Fibroblast of skin of left biceps (primary cell): ENCODE measurements at places on chromosomes 12 and 14.

- DNase-seq: no peak
Measured at GRCh38 chr12:99769396-99769980, 121.9 kb downstream of the GARIN6 start.

DNA sequence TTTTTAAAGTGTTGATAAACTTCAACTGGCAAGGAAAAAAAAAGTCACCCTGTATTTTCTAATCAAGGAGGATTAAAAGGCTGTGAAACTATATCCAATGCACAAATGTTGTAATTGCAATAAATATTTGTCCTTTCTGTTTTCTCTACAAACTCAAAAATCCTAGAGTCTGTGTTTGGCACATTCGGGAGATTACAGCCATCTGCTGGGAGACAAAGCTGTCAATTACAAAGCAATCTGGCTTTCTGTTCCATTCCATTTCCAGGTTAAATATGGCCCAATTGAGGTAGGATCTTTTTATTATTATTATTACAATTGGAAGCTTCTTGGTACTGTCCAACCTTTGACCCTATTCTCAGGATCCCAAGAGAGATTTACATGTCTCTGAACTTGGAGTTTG is 295.9 kb downstream of the DIO2 start:
- no peak for DNase-seq

- no peak for DNase-seq
Measured at GRCh38 chr14:44756554-44756953, 205.2 kb downstream of the KLHL28 start.

DNA sequence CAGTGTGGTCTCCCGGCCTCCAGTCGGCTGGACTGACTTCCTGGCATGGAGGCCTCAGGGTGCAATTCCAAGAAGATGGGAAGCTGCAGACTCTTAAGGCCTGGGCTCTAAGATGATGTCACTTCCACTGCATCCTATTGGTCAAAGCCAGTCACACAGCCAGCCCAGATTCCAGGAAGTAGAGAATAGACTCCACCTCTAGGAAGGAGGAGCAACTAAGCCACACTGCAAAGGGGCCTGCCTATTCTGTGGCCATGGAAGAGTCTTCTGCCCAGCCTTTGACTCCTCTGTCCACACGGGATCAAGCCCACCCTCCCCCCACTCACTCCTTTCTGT is 103.9 kb upstream of the RFLNA start:
- no peak for DNase-seq

GRCh38 chr12:89225808-89226411 is 126.4 kb downstream of the DUSP6 start:
- DNase-seq: peak; percentile 54

- DNase-seq: no peak
Measured at GRCh38 chr12:90299121-90299520, 590.5 kb upstream of the ATP2B1 start.

- DNase-seq: no peak
Measured at GRCh38 chr14:64826845-64827244, 52.9 kb downstream of the SPTB start.

GRCh38 chr12:80415466-80415865 is 28.6 kb upstream of the PTPRQ start:
- DNase-seq: no peak

DNA sequence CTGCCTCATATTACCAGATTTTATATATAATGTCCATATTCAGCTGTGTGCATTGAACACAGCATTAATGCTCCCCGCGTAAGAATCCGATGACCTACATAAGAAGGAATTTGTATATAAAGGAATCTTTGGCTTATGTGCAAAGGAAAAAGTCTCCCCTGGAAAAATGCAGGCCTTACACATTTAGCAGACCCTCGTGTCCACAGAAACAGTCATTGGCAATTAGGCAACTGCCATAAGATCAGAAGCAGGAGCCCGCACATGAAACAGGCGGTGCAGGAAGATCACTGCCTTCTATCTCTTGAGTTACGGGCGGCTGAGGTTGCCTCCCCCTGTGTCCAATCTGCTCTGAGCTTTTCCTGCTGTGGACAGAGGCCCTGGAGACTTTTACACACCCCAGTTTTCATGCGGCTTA is 63.2 kb upstream of the RFX4 start:
- DNase-seq: peak; percentile 68

GRCh38 chr14:37036669-37037341 is 135.6 kb downstream of the SLC25A21 start:
- no peak for DNase-seq

DNA sequence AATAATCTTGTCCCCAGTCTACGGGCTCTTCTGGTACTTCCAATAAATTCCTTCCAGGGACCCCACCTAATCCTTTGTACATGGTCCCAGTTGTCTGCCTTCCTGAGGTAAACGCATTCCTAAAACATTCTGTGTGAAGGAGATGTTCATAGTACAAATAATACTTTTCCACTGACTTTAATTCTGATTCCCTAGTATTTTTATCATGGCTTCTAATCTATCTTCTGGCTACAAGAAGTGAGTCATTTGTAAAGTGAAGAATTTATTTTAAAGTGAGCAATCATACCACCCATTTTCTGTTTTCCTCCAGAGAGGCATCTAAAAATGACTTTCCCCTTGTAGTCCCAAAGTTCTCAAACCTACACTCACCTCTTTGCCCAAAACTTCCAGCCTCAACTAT is 65.9 kb upstream of the NUDT4 start:
- no peak for DNase-seq

- no peak for DNase-seq
Measured at GRCh38 chr12:52496054-52496453, 3.0 kb upstream of the KRT6A start.

DNA sequence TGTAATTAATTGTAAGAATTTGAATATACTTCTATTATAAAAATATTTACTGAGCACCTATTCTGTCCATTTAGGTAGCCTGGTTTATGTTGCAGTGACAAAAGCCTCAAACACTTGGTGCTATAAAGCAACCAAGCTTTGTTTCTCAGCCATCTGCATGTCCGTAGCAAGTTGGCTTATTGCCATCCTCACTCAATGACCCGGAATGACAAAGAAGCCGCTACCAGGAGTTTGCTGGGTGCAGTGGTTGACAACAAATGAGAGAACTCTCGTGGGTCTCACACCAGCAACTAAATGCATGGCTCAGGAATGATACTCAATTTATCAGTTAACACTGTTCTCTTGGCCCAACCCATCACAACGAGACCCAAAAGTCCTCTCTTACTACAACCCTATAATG is 553.1 kb downstream of the DIO2 start:
- DNase-seq: no peak

DNA sequence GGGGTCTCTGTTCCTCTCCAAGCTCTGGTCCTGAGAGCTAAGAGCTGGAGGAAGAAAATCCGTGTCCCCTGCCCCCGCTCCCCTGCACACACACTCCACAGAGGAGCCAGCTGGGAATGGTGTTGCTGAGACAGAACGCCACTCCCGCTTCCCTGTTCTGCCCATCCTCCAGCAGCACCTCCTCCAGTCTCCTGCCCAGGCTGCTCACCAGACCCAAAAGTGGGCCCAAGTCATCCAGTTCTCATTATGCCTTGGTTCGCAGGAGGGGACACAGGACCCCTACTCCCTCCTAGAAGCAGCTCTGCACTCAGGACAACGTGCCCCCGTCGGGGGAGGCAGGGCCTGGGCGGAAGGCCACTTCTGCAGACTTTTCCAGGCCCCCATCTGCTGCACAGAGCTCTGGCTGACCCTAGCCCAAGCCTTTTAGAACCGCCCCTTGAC is 830 bp upstream of the TRMT61A start:
- DNase-seq: no peak

DNA sequence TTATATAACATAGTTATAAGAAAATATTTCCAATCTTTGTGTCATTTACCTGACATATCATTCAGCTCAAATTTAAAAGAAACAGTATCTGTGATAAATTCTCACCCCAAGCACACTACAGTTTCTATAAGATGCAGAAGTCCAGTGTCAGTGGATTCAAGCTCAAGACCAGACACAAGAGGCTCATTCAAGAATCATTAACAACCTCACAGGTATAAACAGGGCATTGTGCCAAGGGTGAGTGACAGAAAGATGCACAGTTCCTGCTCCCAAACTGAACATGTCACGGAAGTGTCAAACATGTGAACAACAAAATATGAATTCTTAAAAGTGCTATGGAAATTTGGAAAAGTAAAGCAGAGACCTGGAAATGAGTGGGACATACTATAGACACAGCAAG is 12.8 kb downstream of the ATP2B1 start:
- no peak for DNase-seq

DNA sequence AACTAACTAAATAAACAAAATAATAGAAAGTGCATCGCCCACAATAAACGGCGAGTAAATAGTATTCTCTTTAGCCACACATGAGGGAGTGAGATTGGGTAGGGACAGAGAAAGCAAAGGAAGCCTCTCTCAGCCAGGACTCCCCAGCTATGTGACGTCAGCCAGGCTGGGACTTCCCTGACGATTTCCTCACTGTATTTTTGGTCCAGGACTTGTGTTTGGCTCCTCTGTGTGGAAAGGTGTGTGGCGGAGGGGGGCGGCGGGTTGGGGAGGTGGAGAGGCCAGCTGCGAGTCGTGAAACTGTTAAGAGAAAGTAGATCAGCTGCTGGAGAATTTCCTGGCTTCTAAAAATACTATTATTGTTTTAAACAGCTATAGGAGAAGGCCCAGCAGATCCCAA is 1124.6 kb downstream of the AACS start:
- DNase-seq: no peak
